Right cardiac atrium (tissue), 5 donors: ENCODE measurements at places on chromosomes 16 and 17. TPM values are rescaled to one million over a fixed set of nuclear protein-coding genes. Genes with fewer than 3 reads are reported as not detected.

Gene IST1
- 148 TPM for total RNA-seq

Gene NAGS
- 1.7 TPM for total RNA-seq

Gene COL1A1
- total RNA-seq, result 89.5 TPM

Gene C16orf54
- total RNA-seq, result 0.62 TPM

Gene LGALS9B
- total RNA-seq, result not detected

Gene RTN4RL1
- 3.9 TPM for total RNA-seq

Gene FOXN1
- total RNA-seq, result not detected

Gene WFDC1
- total RNA-seq, result 1.1 TPM

DNA sequence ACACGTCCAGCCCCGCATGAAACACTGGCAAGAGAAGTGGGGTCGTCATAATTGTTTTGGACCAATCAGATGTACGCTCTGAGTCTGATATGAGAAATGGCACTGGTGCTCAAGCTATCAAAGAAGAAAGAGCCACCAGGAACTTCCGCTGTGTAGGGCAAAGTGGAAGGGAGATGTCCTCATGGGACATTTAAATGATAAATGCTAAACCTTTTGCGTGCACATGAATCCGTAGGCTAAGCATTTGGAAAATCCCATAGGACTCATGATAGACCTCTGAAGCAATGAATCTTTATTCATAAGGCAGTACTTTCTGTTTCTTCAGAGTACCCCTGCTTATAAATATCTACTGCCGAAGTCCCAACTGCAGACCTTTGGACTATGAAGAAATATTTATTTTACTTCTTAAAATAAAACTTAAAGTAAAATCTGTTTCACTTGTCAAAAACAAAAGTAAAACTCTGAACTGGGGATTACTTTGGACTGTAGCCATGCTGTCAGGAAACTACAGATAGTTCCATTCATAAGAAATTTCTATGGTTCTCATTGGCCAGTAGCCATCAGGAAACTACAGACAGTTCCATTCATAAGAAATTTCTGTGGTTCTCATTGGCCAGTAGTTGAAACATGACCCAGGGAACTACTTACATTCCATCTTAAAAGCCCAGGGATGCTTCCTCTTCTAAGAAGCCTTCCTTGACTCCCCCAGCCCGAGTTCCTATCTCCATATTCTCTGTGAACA lies 335.1 kb downstream of the HS3ST4 start:
- no peak for DNase-seq

DNA sequence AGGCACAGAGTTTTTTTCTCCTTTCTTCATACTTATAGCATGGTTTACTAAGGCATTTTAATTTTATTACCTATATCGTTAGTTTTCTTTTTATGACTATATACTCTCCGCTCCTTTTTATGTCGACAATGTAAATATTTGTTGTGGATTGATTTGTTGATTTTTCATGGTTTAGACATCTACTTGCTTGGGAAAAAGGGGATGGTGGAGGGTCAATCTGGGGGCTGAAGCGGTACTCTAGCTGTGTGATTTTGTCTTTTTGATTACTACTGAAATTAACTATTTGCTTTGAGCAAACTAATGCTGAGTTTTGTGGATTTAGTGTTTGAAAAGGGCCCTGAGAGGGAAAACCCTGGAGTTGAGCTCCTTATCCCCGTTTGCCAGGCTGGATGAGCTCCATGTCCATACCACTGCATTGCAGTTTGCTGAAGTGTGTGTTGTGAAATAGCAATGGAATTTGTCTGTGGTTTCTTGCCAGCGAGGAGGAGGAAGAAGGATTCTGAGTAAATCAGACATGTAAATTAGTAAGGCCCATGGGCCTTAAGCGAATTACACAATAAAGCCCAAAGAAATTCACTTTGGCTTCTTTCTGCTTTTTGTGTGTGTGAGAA lies 72.0 kb downstream of the FTO start:
- peak; percentile 60 for DNase-seq

GRCh38 chr16:63283721-63284120 lies 1247.5 kb upstream of the CDH8 start:
- no peak for DNase-seq

DNA sequence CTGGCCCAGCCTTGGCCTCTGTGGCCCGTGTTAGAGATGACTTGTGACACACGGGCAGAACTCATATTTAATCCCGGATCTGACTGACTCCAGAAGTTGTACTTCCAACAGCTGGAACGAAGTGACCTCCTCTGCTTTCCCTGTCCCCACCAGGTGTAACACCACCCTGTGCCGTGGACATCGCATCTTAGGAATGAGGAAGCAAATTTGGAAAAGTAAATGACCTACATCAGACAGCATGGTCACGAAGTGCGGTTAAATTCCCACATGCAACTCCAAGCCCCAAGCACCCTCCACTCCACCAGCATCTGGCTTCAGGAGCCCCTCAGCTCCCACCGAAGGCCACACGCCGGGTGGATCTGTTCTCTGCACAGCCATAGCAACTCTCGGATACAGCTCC lies 2.9 kb downstream of the TK1 start:
- DNase-seq, result no peak

GRCh38 chr17:50134206-50135110 lies 4.5 kb upstream of the SAMD14 start:
- DNase-seq, result no peak

- no peak for DNase-seq
Measured at GRCh38 chr16:54164789-54165173, 121.8 kb downstream of the IRX3 start.

DNA sequence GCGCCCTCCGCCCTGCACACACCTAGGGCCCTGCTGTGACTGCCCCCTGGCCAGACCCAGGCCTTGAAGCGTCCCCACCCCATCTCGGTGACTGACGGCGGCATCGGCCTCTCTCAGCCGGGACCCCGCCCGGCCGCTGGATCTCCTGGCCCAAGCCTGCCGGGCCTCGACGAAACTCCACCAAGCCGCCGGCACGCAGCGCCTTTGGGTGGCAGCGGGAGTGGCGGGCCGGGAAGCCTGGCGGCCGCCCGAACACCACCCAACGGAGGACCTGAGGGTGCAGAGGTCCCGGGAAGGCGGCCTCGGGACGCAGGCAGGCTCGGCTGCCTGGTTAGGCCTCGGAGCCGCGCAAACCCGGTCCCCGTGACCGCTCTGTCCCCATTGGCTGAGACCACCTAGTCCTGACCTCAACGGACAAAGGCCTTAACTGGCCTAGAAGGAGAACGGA lies 12.0 kb upstream of the TMEM97 start:
- no peak for DNase-seq

GRCh38 chr17:39399791-39400190 lies 1.6 kb downstream of the FBXL20 start:
- DNase-seq, result no peak

DNA sequence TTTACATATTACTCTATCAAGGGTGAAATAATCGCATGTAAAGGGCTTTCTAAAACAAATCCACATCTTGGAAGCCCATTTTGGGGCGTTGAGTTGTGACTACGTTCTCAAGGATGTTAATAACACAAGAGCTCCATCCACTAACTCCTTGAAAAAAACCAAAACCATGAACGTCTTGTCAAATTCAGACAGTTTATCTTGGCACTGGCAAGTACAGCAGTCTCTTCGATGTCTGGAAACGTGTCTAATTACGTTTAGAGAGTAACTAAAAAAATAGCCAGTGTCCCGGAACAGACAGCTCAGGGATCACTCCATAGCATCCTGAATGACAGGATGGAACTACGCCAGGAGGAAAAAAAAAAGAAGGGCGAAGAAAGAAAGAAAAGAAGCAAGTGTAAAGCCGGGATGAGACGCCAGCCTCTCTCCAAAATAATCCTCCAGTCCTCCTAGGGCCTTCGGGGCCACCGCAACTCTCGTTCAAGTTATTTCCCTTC lies 954 bp downstream of the MYO1D start:
- DNase-seq, result no peak

- DNase-seq, result no peak
Measured at GRCh38 chr16:80680839-80681238, 123.6 kb downstream of the CDYL2 start.

GRCh38 chr16:35194681-35195080 lies 1735.3 kb downstream of the TP53TG3F start:
- no peak for DNase-seq

DNA sequence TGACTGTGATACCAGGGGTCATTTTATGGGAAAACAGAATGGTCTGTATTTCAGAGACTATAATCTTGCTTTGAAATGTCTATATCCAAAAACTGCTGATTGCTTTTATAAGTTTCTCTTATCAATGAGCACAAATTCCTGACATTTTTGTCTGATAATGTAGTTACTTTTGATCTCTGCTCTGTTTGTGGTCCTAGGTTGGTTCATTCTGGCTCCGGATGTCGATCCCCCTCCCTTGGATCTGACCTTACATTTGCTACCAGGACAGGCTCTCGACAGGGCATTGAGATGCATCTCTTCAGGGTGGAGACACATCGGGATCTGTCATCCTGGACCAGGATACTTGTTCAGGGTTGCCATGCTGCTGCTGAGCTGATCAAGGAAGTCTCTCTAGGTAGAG lies 27.3 kb upstream of the VPS4A start:
- DNase-seq, result no peak

DNA sequence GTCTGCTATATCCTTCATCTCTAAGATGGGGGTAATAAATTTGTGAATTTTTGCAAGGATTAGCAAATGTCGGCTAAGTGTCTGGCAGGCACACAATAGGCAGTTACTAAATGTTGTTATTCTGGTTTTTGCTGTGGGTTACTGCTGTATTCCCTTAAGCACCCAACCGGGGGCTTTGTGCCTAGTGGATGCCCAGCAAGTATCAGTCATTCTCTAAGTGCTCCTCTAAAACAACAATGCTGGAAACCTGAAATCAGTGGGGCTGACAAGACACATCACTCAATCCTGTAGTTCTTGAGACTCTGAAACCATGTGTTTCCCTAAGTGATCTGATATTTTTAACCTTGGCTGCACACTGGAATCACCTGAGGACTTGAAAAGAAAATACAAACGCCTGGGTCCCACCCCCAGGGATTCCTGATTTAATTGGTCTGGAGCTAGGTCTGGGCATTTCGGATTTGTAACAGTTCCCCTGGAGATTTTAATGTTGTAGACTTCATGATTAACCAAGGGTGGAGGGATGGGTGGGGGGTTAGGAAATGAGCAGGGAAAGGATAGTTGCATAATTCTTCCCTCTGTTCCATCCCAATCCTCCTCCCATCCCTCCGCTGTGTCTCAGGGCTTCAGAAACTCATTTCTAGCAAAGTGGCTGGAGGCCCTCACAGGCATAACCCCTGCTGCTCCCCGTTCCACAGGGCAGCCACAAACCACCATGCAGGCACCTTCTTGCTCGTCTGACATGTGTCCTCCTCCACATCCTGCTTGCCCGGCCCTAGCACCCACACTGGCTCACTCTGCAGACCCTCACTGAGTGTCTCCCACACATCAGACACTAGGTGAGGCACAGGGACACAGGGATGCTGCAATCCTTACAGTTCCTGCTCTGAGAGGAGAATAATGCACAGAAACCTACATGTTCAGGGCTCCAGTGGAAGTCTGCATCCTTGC lies 61.7 kb upstream of the LYRM9 start:
- DNase-seq, result no peak

- DNase-seq, result peak; percentile 79
Measured at GRCh38 chr17:27879987-27880608, 13.1 kb downstream of the LYRM9 start.

- no peak for DNase-seq
Measured at GRCh38 chr17:78588258-78589030, 11.2 kb upstream of the DNAH17 start.

- peak; percentile 96 for DNase-seq
Measured at GRCh38 chr17:4948166-4948930, at the start of gene PFN1. Gene PFN1, minus strand, starts transcription at chr17:4948530. Its CDS starts 136 bp downstream, at chr17:4948394.

DNA sequence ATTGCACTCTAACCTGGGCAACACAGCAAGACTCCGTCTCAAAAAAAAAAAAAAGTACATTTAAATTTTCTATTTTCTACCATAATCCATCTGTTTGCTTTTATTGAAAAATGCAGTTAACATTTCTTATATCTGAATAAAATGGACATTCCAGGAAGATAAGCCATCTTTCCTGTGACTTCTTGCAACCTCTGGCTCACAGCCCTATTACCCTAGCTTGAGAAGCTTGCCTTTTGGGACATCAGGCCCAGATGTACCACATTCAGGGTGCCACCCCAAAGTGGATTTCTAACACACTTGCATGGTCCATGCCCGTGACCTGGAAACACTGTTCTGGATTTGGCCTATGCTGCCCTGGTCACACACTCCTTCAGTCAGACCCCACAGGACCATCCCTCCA lies 30.1 kb upstream of the DDX52 start:
- no peak for DNase-seq

- peak; percentile 26 for DNase-seq
Measured at GRCh38 chr16:57610611-57611010, 17.8 kb upstream of the ADGRG1 start.

GRCh38 chr16:53080345-53081031 lies 25.7 kb downstream of the CHD9 start:
- peak; percentile 73 for DNase-seq

GRCh38 chr16:81740169-81740568 lies 38.9 kb upstream of the PLCG2 start:
- no peak for DNase-seq

DNA sequence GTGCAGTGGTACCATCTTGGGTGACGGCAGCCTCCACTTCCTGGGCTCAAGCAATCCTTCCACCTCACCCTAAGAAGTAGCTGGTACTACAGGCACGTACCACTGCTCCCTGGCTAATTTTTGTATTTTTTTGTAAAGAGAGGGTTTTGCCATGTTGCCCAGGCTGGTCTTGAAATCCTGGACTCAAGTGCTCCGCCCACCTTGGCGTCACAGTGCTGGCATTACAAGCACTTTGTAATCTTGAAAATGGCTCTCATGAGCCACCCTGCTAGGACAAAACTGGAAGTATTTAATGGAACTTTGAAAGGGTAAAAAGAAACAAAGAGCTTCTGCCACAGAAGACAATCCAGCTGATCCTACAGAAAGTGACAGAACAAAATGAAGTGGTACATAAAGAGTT lies 9.2 kb downstream of the SUMO2 start:
- DNase-seq, result no peak

- peak; percentile 81 for DNase-seq
Measured at GRCh38 chr17:19766421-19767270, 18.5 kb upstream of the ALDH3A1 start.

DNA sequence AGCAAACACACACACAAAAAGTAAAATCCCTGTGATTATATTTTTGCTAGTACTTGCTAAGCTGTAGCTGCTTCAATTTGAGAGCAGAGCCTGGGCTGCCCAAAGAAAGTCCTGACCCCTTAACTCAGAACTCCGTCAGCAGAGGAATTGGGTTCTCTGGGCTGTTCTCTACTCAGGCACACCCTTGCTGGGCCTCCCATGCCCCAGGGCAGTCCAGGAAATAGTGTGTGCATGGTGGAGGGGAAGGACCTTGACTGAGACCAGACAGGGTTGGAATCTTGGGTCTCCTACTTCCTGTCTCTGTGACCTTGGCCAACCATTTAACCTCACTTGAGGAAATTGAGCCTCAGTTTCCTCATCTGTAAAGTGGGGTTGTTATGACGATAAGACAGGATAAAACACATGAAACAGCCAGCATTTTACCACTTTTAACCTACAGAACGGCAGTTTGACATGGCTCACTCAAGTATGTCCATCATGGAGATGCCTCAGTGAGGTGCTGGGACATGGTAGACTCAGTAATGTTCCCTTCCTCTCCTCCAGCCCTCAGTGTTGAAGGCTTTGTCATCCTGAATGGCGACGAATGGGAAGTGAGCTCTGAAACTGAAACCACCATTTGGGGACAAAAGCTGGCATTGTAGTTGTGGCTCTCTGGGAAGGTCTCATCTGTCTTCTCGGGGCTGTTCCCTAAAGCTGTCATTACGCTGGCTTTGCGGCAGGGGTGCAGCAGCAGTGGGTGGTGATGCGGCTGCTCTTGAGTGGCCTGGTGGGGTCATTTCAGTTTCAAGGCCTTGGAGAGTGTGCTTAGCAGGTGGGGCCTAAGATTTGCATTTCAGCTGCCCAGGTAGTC lies 74.9 kb downstream of the CMIP start:
- DNase-seq, result no peak

- no peak for DNase-seq
Measured at GRCh38 chr16:86833136-86833535, 254.8 kb downstream of the FOXL1 start.
